ENCODE measurements at places on chromosomes 7 and 10. TPM values are rescaled to one million over a fixed set of nuclear protein-coding genes. Genes with fewer than 3 reads are reported as not detected.

DNA sequence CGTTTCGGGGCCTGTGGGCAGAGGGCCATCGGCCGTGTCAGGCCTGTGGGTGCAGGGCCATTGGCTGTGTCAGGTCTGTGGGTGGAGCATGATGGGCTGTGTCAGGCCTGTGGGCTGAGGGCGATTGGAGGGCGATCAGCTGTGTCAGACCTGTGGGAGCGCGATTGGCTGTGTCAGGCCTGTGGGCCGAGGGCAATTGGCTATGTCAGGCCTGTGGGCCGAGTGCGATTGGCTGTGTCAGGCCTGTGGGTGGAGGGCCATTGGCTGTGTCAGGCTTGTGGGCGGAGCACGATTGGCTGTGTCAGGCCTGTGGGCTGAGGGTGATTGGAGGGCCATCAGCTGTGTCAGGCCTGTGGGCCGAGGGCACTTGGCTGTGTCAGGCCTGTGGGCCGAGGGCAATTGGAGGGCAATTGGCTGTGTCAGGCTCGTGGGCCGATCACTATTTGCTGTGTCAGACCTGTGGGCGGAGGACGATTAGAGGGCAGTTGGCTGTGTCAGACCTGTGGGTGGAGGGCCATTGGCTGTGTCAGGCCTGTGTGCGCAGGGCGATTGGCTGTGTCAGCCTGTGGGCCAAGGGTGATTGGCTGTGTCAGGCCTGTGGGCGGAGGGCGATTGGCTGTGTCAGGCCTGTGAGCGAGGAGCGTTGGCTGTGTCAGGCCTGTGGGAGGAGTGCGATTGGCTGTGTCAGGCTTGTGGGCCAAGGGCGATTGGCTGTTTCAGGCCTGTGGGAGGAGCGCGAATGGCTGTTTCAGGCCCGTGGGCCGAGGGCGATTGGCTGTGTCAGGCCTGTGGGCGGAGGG lies 54.1 kb downstream of the DYNC2I1 start:
- no peak for DNase-seq

- DNase-seq = no peak
Measured at GRCh38 chr7:108340856-108341411, 115.3 kb downstream of the NRCAM start.

The CPXM2 gene
- total RNA-seq = not detected

DNA sequence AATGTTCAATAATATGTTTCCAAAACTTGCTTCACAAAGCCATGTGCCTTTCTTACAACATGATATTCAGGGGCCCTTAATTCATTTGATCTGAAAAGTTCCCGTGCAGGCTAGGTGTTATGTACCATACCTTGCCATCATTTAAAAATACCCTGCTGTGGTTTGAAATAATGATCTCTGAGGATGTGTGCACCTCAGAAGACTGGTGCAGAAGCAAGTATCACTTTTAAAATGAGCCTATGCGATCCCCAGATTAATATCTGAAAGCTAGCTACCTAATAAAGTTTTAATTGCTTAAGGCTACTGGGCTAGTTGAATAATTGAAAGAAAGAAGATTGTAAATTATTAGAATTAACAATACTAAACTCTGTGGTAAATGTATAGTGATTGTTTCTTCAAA lies 262.4 kb downstream of the CDK14 start:
- no peak for DNase-seq

GRCh38 chr7:102859084-102859798 lies 53.6 kb upstream of the LRRC17 start:
- DNase-seq = no peak

DNA sequence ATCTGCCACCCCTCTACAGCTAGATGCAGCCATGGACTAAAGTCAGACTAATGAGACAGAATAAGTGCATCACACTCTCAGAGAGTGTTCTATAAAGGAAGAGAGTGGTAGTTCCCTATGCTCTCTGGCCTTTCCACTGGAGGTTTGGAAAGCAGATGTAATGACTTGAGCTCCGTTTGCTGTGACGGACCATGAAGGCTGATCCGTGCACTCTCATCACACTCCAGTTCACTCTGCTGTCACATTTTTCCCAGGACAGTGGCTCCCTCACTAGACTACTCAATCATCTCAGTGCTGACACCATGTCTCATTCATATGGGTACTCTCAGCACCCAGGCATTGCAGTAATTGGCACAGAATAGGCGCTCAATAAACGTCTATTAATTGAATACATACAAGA lies 20.4 kb downstream of the TRDMT1 start:
- no peak for DNase-seq

The RALA gene
- total RNA-seq = 24.5 TPM

- DNase-seq = no peak
Measured at GRCh38 chr7:133048589-133048988, 33.3 kb downstream of the CHCHD3 start.

GRCh38 chr10:116469437-116469836 lies 41.8 kb downstream of the PNLIPRP3 start:
- no peak for DNase-seq

DNA sequence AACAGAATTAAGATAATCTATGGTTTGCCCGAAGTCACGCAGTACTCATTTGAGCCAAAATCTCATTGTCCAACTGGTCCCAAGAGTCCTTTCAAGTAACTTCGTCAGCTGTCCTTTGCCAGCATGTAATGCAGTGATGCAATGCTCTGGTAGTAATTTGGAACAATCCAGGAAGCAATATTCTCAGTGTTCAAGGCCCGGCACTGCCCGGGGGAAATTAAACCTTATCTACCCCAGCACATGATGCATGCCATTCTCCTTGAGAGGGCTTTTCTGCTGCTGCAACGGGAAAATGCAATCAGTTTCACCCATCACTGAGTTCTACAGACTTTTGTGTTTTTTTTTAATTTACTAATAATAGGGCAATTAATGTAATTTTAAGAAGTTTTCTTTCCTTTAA lies 77.6 kb upstream of the NME8 start:
- no peak for DNase-seq

DNA sequence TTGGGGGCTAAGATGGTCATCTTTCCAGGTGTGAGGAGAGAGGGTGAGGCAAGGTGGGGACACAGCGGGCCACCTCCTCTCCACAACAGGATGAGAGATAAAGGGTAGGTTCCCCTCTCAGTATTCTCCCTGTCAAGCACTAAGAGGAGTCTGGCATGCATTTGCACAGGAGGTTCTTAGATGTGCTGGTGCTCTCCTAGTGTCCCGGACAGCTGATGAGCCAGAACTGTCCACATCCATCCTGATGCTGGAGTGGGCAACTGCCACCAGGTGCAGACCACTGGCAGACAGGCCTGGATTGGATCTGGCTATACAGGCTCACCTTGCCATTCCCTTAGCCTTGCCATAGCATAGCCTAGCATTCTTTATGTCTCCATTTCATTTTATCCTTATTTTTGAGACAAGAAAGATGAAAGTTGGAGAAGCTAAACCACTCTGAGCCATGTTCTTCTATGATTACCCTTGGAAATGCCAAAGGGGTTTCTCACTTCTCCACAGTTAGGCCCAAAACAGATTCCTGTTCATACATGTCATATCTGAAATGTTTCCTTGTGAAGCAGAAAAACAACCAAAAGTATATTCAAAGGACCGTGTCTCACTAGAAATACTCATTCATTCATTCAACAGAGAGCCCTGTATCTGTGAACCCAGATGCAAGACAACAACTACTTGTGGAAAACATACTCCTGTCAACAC lies 48.8 kb upstream of the ANTXRL start:
- DNase-seq = no peak

The GUSB gene
- total RNA-seq = 49.7 TPM

The ZNF425 gene
- total RNA-seq = 0.39 TPM

- DNase-seq = no peak
Measured at GRCh38 chr10:131162866-131163843, 148.4 kb downstream of the TCERG1L start.

The TRIM56 gene
- total RNA-seq = 29.9 TPM

The NT5C2 gene
- total RNA-seq = 43.2 TPM

DNA sequence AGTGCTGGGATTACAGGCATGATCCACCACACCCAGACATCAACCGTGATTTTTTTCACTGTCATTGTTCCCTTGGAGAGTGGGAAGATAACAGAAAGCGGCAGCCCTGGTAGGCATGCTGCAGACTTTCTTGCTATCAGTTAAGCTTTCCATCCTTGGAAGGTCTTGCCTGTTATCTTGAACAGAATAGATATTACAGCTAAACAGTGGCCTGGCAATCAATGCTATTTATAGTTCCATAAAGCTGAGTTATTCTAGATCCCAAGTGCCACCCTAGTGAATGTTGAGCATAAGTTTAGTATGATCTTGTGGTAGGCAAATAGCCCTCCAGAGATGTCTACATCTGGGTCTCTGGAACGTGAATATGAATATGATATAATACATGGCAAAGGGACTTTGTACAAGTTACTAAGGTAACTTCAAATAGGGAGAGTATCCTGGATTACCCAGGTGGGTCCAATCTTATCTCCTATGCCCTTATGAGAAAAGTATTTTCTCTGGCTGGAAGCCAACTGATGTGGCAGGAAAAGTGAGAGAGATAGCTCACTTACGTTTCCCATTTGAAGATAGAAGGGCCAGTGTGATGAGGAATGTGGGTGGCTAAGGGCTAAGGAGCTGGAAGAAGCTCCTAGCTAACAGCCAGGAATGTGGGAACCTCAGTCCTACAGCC lies 609.1 kb upstream of the IGFBP3 start:
- DNase-seq = no peak

The TMEM229A gene
- total RNA-seq = not detected
